ENCODE measurements at places on chromosomes 7 and 10.

DNA sequence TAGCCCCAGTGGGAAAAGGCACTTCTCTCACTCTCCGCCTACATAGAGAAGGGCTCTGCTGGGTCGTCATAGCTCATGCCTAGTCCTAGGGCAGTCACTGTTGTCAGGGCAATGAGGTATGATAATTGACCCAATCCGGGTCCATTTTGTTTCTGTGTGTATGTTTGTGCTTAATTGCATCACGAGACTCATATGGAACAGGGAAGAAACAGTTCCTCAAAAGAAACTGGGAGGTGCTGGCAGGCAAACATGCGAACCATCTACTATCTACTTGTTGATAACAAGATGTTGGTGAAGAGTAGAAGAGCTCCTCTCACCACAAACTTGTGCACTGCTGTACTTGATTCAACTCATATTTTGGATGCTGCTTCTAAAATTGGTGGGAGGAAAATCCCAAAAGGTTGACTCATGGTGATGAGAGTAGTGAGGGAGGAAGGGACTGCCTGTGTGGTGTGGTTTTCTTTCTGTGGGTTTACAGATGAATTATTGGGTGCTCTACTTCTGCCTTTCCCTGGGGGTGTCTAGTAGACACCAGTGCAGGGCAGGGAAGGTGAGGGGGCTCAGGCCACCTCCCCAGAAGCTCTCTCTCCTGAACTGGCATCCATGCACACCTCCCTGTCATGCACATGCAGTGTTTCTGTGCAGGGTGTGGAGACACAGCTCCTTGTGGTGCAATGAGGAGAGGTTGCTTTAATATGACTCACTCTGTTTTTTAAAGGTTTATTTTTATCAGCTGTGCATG, 29.4 kb downstream of the LSMEM1 start:
- DNase-seq, result no peak

GRCh38 chr10:52128056-52128683, 185.9 kb upstream of the DKK1 start:
- DNase-seq, result no peak

- DNase-seq, result no peak
Measured at GRCh38 chr10:44628921-44629320, 244.0 kb upstream of the CXCL12 start.

- no peak for DNase-seq
Measured at GRCh38 chr7:46156086-46156485, 235.0 kb upstream of the IGFBP3 start.

- no peak for DNase-seq
Measured at GRCh38 chr7:114922652-114923402, 933 bp downstream of the MDFIC start.

- DNase-seq, result no peak
Measured at GRCh38 chr7:47066976-47067614, 514.8 kb downstream of the TNS3 start.

- DNase-seq, result no peak
Measured at GRCh38 chr7:88184848-88185304, 35.0 kb downstream of the SRI start.

GRCh38 chr7:26626156-26626555, 238.2 kb downstream of the SKAP2 start:
- DNase-seq, result no peak

DNA sequence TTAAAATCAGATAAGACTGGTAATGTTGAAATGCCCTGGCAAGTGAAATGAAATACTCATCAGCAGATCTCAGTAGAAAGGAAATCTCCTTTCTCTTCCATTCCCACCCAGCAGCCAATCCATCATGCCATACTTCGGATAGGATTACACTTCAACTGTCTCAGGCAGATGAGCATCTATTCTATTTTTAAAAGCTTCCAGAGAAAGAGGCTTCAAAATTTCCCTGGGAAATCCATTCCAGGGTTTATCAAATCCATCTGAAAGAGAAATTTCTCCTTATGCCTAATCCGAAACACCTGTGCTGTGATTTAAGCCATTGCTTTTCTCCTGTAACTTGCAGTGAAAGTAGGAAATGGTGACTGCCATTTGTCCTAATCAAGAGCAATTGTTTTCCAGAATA, 60.4 kb upstream of the RAPGEF5 start:
- DNase-seq, result no peak

DNA sequence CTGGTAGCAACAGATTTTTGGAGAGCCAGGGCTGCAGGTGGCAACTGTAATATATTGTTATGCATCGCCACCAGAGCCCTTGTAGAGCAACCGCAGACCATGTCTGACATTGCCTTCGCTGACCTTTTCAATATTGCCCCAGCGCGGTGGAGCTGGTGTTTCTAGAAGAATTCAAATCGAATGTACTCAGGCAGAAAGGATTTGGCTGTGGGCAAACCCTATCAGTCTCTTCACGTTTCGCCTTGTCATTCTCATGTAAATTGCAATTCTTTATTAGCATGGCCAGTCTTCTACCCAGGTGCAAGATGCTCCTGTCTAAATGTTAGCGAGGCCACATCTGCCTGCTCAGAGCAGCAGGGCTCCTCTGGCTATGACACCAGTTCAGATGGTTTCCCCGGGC, 490.2 kb upstream of the AUTS2 start:
- no peak for DNase-seq

GRCh38 chr7:73983437-73984164, 44.4 kb upstream of the ELN start:
- DNase-seq, result no peak

- no peak for DNase-seq
Measured at GRCh38 chr10:99682032-99682431, 22.7 kb downstream of the ENTPD7 start.

- DNase-seq, result no peak
Measured at GRCh38 chr10:132535065-132535651, 2.4 kb upstream of the INPP5A start.

DNA sequence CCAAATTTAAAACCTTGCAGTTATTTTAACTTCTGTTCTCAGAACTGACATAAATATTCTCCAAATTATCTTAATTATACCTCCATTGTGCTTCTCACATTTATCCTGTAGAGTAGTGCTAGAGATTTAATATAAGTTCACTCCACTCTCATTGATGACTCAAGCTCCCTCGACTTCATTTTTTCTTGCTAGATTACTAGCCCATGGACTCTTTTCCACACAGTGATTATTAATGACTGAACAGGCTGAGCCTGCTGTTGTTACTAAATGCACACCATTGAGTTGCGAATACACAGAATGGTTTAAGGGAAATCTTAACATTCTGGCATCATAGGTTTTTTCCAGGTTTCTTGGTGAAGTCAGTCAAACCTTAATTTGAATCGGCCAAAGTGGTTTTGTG, 179.5 kb upstream of the AKR1E2 start:
- no peak for DNase-seq

DNA sequence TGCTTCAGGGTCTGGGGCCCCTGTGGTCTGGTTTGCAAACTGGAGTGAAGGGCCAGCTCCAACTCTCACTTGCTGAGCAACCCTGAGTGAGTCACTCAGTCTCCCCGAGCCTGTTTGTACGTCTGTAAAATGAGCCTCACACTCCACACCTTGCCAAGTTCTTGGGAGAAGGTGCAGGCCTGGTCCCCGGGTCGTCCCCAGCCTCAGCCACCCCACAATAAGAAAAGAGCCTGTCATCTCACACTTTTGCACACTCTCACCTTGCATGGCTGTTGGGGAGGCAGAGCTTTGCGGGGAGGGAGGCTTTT, 5.2 kb downstream of the GRIFIN start:
- DNase-seq, result no peak

DNA sequence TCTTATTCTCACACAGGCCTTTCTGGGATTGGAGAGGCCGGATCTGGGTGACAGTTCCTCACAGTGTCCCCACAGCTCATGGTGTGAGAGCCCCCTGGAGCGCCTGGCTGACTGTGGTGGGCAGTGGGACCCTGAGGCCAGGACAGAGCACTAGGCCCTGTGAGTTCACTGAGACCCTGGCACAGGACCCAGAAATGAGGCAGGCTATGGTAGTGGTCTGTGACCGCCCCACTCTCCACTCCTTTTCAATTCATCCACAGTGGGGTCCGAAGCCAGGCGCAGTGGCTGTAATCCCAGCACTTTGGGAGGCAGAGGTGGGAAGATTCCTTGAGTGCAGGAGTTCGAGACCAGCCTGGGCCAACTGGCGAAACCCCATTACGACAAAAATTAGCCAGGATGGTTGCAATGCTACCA, 95.9 kb upstream of the TNRC18 start:
- DNase-seq, result no peak

DNA sequence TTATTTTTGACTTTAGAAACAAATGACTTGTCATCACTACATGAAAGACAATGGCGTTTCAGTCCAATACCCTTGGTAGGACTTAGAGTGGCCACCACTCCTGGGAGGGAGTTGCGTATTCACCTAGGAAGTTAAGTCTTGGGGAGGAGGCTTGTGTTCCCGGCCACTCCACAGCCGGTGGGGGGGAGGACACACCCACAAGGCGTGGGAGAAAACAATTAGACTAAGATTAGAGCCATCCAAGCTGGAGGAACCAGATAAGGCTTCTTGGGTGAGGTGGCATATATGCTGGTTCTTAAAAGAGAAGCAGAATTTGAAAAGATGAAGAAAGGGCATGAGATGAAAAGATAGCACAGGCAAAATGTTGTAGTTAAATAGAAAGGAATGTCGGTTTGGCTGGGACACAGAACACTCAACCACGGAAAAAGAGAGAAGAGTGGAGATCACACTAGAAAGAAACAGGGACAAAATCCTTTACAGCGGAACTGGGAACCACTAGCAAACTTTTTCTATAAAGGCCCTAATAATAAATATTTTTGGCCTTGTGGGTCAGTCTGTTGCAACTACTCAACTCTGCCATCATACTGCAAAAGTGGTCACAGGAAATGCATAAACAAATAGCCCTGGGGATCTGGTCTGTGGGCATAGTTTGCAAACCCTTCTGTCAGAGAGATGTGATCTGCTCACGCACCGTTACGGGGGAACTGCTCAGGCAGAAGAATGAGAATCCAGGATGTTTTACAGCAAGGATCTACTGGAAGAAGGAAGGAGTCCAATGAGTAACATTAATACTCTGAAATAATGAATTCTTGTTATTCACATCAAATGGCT, 651.8 kb downstream of the PARD3 start:
- DNase-seq, result no peak

- DNase-seq, result no peak
Measured at GRCh38 chr10:79046326-79046725, 22.4 kb upstream of the ZMIZ1 start.

- no peak for DNase-seq
Measured at GRCh38 chr10:21737106-21737505, 203.1 kb downstream of the MLLT10 start.

DNA sequence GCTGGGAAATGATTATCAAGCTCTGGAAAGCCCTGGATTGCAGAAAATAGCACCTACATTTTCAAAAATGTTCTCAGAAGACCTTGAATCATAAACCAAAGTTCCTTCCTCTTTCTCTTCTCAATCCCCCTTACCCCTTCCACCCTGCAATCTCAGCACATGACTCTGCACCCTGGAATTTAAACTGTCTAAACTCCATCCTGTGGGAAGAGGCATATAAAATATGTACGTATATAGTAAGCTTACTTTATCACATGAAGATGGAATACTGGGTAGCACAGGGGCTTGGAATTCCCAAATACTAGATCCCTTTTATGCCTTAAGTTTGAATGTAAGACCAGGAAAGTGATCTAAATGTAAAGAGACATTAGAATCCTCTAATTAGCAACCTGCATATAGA, 7.7 kb downstream of the AGMO start:
- DNase-seq, result no peak

GRCh38 chr10:71116426-71116825, 95.9 kb upstream of the UNC5B start:
- no peak for DNase-seq

GRCh38 chr10:122744257-122744656, 44.6 kb upstream of the C10orf120 start:
- DNase-seq, result no peak

DNA sequence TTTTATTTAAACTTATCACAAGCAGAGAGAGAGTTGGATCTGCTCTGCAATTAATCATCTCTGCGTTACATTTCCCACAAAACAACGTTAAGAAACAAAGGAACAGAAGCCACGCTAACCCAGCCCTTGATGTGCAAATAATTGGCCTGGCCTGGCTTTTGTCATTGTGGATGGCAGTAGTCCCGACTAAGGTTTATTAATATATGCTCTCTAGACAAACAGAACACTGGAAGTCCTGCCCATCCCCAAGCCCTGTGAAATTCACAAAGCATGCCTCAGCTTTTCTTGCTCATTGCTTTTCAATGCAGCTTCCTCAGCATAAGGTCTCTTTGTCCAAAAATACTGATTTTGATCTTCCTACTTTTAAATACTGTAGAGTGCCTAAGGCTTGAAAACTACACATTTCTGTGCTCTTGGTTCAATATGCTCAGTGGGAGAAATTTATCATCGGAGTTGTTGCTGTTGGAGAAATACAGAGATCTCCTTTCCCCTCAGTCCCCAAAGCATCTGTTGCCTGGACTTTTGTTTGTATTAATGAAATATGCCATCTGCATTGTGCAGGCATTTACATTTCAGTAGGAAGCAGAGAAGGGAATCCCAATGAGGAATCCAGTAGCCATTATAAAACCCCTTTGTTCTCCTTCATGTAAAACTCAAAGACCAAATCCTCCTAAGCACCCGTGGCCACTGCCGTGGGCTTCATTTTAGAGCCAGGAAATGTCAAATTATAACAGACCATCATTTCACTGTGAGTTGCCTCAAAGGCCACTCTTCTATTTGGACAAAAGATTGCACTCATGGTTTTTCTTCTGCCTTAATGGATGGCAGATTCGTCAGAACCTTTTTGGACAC, 61.1 kb downstream of the SORCS1 start:
- DNase-seq, result no peak

GRCh38 chr7:134478707-134479106, 19.8 kb upstream of the AKR1B1 start:
- DNase-seq, result no peak

- DNase-seq, result no peak
Measured at GRCh38 chr10:3239920-3240894, 67.6 kb upstream of the PITRM1 start.

GRCh38 chr7:121530227-121531174, 134.4 kb upstream of the FAM3C start:
- no peak for DNase-seq

- DNase-seq, result no peak
Measured at GRCh38 chr10:35667270-35667889, 25.3 kb upstream of the FZD8 start.

GRCh38 chr10:9825491-9826018, 1192.1 kb upstream of the CELF2 start:
- no peak for DNase-seq

- DNase-seq, result no peak
Measured at GRCh38 chr7:32458025-32458424, 32.2 kb downstream of the LSM5 start.

- no peak for DNase-seq
Measured at GRCh38 chr7:93964813-93965212, 39.3 kb downstream of the BET1 start.

GRCh38 chr7:111030336-111030735, 60.6 kb upstream of the LRRN3 start:
- DNase-seq, result no peak

DNA sequence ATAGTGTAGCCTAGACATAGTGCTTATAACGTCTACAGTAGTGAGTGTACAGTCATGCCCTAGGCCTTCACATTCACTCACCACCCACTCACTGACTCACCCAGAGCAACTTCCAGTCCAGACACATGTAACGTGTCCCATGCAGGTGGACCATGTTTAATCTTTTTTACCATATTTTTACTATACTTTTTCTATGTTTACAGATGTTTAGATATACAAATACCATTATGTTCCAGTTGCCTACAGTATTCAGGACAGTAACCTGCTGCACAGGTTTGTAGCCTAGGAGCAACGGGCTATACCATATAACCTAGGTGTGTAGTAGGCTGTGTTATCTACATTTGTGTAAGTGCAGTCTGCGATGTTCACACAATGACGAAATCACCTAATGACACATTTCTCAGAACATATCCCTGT, 11.0 kb downstream of the MPP7 start:
- no peak for DNase-seq

Data from OCI-LY7 (cell line).